Erythroblast (primary cell): ENCODE measurements at places on chromosomes 3 and 15.
A peak's percentile ranks its signal among the peaks of the same experiment; 100 is the strongest.

DNA sequence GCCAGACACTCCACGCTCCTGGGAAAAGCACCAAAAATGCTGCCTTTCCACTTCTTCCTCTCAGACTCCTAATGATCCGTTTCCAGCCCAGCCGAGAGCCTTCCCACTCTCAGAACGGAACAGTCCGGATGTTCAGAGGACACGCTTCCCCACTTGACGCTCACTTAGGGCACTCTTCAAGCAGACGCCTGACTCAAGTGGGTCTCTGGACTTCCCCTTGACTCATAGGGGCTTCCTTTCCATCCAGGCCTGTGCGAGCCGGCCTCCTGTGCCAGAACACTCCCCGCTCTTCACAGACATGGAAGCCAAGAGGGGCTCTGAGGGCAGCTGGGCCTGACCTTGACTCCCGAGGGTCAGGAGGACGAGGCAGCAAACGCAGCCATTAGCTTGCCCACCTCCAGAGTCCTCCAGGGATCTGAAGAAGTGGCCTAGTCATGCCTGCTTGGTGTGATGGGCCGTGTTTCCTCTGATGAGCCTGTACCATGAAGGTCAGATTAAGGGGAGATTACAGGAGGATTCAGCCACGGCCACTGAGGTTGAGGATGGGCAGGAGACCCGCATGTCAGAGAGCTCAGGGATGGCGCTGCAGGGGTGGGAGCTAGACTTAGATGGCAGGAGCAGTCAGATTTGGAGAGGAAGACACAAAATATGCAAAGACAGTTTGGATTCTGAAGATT, 114.7 kb upstream of the TLE3 start:
- no peak for DNase-seq

DNA sequence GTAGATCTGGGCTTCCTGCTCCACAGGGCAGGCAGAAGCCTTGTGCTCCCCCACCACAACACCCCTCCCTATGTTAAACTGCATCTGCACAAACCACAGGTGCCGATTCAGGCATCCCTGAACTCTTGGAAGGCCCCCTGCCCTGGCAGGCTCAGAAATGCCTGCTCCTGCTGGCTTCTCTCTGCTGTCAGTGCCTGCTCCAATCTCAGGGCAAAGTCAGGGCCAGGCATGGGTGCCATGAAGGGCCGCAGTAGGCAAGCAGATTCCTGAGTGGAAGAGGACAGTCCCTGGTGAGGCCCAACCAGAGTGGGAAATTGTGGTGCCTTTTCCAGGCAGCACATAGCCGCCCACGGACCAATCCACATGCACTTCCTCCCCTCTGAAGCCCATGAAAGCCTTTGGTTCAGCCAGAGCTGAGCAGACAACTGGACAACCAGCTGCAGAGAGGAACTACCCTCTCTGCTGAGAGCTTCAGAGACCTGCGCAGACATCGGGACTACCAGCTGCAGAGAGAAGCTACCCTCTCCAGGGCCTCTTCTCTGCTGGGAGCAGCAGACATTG, 13.6 kb downstream of the PRR20G start:
- no peak for DNase-seq

DNA sequence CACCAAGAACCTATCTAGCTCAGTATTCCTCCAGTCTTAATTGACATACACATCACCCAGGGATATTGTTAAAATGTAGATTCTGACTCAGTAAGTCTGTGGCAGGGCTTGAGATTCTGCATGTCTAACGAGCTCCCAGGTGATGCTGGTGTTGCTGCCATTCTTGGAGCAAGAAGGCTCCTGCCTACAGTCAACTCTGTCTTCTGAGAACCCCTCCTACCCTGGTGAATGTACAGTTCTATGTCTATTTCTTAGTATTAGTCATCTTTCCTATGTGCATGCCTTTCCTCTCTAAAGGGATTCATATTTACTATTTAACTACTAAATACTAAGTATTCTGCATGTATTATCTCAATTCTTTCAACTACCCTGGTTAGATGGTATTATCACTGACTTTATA, 268.7 kb downstream of the EDEM1 start:
- no peak for DNase-seq

DNA sequence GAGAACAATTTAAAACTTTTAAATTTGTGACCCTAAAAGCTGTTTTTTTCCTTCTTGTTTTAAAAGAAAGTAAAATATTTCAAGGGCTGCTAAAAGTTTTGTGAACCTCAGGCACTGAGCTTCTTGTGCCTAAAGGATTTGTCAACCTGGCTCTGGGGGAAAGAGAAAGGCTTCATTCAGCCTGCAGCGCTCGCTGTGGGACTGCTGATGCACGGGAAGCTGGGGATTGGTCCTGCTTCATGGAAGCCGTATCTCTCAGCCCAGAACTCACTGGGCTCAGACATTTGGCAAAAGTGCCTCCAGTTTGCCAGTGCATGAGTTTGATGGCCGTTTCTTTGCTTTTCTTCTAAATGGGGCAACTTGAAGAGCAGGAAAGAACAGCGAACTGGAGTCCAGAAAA, 30.8 kb downstream of the TPRG1 start:
- DNase-seq, result no peak

DNA sequence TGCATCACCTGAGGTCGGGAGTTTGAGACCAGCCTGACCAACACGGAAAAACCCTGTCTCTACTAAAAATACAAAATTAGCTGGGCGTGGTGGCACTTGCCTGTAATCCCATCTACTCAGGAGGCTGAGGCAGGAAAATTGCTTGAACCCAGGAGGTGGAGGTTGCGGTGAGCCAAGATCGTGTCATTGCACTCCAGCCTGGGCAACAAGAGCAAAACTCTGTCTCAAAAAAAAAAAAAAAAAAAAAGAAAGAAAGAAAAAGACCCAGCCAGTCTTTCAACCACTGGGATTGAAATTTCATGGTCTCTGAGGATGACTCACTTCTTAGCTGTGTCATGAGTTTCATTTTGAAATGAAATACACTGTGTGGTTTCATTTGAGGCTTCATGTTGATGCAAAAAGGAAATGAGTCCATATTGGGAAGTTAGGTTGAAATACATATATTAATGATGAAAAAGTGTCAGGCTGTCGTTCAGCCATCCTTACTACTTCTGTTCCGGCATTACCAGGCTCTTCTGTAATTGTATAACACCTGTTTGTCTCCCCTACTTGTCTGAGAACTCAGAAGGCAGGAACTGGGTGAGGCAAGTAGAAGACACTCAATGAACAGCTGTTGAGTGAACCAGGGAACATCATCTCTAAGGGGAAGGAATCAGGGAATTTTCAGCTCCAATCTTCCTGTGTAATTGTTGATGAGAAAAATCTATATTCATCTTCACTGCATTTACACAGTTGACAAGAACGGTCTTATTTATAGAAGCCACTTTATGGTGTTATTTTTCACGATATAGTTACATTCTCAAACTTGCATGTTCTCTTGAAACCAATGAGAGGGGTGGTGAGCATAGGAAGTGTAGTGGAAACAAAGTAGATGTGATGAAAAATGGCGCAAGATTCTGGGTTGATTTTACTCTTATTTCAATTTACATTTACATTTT, 87.4 kb downstream of the NFKBIZ start:
- DNase-seq, result no peak

DNA sequence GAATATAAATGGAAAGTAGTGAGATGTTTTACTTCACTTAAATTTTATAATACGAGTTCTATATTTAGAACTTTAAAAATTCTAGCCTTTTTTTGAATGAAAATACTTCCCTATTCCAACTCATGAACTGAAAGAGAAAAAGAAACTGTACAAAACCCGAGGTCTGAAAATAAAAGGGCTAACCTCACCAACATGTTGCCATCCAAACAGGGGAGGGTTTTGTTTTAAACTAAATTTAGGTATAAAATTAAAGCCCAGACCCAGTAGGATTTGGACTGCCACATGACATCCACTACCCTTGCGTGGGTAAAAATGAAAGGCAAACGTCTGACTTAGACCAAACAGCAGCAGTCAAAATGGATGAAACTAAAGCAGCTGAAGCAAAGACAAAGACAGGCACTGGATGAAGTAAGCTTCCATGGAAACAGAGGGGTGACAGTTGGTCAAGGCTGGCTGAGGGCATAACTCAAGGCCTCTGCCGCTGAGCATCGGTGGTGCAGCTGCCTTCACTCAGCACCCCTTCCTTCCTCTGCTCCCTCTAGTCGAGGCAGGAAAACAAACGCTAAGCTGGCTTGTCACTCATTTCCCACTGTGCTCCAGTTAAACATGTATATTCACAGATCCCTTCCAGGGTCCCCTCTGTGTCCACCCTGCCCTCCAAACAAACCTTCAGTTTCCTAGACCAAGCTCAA, 58.1 kb downstream of the TM4SF4 start:
- DNase-seq, result no peak

DNA sequence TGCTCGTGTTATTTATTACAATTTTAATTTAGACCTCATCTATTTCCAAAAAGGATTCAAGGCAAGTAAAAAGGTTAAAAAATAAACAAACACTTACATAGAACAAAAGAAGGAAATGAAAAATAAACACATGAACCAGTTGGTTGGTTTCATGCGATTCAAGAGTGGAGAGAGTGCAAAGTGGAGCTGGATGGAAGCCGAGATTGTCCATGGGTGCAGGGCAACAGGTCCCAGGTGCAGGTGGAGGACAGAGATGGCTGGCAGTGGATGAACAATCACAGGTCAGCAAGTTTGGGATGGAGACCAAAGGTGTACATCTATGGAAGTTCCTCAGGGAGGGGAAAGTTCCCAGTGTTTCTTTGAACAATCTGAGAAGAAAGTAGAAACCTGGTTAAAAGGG, 11.6 kb upstream of the SEMA5B start:
- no peak for DNase-seq

DNA sequence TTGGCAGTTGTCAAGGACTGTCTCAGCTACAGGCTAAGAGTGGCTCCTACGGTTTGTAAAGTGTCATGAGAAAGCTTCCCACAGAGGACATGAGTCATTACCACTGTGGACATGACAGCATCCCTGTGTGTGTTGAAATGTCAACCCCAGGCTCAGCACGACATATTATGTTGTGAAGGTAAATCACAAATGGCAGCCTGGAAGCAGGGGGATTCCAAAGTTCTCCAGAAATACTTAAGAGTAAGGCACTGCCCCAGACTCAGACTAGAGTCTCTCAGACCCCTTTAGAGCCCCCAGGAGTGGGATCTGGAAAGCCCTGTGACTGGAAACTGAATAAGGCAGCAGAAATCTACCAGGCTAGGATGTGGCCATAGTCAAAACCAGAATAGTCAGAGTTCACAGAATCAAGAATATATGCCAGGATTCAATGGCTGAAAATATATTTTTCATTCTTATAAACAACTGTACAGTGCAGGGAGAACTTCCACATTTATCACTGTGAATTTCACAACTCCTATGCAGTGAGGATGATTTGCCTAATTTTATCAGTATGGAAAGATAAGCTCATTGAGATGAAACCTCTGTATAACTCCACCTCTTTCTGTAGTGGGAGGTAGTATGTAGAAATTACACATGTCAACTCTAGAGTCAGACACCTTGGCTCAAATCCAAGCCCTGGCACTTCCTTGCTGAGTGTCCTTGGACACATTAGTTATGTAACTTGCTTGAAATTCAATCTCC, 237.1 kb upstream of the CFAP20DC start:
- peak; percentile 7 for DNase-seq

GRCh38 chr3:52270252-52270754, 8.1 kb downstream of the WDR82 start:
- DNase-seq, result no peak

DNA sequence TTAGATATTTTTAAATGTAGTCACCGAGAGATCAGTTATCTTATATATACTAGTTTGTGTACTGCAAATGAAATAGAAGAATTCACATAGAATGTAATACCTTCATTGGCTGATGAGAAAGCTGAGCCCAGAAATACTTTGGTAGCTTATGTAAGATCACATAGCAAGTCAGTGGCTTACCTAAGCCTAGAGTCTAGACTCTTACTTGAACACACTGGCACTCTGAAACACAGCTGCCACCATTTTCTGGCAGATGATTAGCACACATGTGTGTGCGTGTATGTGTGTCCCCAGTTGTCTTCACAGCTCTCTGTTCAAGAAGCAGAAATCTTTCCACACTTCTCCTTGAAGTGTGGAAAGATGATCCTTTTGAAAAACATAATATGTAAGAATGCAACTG, 124.3 kb downstream of the NEO1 start:
- no peak for DNase-seq

DNA sequence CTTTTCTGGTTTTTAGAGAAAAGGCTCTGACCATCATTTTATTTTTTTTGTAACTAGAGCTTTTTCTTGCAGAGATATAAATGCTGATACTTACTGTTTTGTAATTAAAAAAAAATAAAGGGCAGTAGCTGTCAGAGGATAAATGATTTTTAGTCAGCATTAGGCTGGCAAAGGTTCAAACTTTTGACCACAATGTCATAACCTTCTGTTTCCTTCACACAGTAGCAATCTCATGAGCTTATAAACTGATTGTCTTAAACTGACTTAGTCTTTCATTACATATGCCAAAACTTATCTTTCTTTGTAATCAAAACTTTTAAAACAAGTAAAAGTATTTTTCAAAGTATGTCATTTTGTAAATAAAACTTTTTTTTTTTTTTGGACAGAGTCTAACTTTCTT, 841.9 kb downstream of the OTOL1 start:
- DNase-seq, result no peak

- peak; percentile 72 for DNase-seq
Observed at GRCh38 chr15:51681303-51681963, at the start of gene SCG3. Gene SCG3, plus strand, starts transcription at chr15:51681503. Its CDS starts 253 bp downstream, at chr15:51681756.

DNA sequence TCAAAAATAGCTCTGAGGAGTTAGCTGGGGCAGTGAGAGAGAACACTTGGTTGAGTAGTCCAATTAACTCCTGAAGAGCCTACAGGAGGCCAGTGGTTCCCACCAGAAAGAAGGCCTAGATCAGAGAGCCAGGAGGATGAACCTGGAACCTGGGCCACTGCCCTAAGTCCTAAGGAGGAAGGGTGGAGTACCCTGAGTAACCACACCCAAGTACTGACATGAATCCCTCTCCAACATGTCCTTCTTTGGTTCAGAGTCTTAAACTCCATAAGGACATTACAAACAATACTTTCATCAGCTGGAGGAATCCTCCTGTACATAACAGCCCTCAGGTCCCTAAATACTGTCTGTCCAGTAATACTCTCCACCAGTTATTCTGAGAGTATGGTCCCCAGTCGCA, 25.6 kb upstream of the C3orf62 start:
- DNase-seq, result peak; percentile 19

DNA sequence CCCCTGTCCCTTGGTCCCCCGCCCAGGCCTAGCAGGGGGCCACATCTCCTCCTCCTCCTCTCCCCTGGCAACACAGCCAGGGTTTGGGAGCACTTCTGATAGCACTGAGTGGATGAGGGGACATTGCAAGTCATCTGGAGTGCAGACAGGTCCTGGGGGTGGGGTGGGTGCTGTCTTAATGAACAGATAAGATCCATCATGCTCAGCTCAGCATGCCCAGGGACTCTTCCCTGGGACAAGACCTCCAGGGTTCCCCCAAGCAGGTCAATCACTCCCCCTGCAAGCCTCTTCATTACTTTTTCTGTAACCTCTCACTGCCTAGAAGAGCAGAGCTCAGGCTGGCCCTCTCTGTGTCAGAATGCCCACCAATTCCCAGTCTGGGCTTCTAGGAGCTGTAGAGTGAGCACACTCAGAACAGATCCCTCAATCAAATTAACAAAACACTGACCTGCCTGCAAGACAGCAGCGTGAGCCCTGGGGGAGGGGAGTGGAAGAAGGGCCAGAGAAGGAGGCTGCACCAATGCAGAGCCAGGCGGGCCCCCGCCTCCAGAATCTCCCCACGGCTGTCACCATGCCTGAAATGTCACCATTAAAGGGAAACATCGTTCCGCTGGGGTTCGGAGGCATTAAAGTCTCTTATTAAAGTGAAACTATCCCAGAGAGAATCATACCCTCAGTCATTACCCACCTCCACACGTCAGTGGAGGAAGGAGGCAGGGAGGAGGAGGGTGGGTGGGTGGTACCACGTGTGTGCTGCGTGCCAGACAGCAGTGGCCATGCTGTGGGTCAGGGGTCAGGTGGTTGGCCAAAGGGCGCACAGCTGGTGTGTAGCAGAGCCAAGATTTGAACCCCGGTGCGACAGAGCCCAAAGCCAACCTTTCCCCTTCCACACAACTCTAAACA, 114.7 kb upstream of the LINGO1 start:
- DNase-seq, result peak; percentile 12
